ENCODE measurements at places on chromosomes 2 and 18.
A peak's percentile ranks its signal among the peaks of the same experiment; 100 is the strongest.

- no peak for DNase-seq
These were observed 66.7 kb upstream of the RMDN2 start for GRCh38 chr2:37858400-37858711.

DNA sequence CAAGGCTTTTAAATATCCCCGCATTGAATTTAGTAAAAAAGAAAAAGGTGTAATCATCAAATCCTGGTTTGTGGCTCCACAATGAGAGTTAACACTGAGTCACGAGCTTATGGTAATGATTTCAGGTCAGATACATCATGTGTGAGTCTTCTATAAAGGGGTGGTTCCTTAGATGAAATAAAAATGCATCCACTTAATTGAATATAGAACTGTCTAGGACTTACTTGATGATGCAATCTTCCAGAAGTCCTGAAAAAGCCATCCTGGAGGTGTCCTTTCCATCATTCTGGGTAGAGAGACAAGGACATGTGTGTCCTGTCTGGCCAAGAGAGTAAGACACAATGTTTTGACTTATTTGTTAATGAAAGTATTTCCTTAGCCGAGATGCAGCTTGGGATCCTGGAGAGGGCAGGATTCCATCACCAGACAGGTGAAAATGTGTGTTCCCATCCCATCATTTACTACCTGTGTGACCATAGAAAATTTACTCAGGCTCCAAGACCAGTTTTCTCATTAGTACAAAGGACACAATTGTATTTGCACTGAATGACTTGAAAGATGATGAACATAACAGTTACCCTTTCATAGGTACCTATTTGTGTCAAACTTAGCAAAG is 1539.8 kb upstream of the PIK3C3 start:
- no peak for DNase-seq

GRCh38 chr2:149687052-149687427 is 99.5 kb upstream of the MMADHC start:
- no peak for DNase-seq

DNA sequence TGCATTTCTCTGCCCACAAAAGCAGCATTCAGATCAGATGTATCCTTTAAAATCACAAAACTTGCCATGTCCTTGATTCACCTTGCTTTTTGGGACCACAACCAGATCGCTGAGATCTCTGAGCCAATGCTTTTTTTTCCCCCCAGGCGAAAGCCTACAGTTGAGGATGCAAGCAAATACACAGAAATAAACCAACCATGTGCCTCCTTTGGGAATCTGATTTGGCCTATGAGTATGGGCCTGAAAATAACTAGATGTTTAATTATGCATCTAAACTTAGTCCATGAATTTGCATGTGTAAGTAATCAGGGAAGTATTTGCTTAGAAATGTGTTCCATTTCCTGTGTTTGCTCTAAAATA is 49.7 kb upstream of the CDC42EP3 start:
- no peak for DNase-seq

- no peak for DNase-seq
These were observed 12.4 kb downstream of the DPYSL5 start for GRCh38 chr2:26860211-26860850.

GRCh38 chr18:55319459-55320193 is 268.4 kb downstream of the TCF4 start:
- DNase-seq, result no peak

GRCh38 chr2:221705185-221705877 is 133.2 kb upstream of the EPHA4 start:
- DNase-seq, result no peak

- no peak for DNase-seq
These were observed 429.2 kb downstream of the PID1 start for GRCh38 chr2:228841877-228842276.

DNA sequence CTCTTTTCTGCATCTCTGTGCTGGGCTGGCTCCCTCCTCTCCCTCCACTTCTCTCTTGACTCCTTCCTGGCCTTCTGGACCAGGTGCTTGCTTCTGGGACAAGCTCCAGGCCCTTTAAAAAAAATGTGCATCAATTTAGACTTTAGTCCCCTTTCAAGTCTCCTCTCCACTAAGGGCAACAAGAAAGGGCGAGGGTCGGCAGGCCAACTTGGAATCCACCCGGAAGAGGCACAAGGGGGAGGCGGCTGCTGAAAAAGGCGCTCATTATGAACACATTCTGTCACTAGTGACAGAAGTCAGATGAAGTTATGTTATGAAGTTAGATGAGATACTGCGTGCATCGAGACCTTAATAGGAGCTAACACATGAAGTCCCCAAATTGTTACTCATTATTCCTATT is 13.6 kb upstream of the RHOB start:
- no peak for DNase-seq

- no peak for DNase-seq
These were observed 147.2 kb downstream of the MBP start for GRCh38 chr18:76985156-76985950.

DNA sequence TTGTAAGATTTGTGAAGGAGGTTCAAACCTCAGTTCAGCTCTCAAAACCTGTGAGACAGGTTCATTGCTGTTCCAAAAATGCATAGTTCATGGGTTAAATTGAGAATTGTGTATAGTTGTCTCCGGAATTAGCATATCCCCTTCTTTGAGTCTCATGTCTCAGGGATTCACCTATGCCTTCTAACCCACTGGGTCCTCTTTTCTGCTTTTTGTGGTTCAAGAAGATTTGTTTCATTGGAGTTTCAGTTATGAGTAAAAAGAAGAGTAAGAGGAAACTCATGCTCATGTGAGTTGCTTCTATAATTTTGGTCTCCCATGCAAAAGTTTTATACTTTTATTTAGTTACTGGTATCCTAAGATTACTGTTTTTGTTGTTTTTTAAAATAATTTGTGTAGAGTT is 1219.8 kb upstream of the ZEB2 start:
- no peak for DNase-seq

DNA sequence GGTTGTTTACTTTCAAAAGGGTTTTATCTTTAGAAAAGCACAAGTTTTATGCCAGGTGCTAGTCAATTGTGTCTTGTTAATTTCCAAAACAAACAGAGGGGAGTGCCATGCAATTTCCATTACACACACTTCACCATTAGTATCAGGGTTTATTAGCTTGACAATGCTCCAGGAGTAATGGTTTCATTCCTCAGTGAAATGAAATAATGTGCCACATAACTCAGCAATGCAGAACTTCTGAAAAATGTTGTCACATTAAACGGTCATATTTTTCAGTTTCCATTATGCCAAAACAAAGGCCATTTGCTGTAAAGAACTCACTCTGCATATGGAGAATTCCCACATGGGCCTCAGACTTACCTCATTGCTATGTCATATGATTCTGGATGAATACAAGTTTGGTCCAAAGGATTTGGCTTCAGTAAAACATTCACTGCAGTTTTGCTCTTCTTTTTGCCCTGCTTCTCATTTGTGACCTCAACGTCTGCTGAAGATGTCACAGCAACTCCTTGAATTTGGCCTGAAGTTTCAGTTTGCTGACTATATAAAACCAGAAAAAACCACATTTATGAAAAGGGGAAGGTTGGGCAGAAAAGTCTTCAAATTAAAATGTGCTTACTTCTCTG is 198.2 kb downstream of the SRBD1 start:
- no peak for DNase-seq

- DNase-seq, result no peak
These were observed 16.9 kb upstream of the KCNJ13 start for GRCh38 chr2:232793271-232793670.

- DNase-seq, result no peak
These were observed 87.4 kb downstream of the ROCK2 start for GRCh38 chr2:11257078-11257477.

DNA sequence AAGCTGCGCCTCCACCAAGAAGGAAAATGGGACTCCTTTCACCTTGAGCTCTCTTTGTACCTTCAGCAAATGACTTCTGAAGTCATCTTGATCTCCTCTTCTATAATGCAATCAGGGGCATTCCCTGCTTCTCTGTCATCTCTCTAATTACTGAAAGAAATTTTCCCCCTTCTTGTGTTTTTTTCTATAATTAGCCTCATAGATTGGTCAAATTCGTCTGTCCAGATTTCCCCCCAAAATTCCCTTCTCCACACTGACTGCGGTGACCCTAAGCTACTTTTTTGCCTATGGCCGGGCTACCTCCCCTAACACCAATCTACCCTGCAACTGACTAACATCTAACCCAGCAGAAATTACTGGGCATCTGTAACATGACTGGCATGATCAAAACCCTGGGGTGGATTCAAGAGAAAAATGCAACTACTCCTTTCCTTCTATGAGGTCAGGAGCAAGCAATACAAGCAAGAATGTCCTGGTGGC is 168.6 kb downstream of the BCL2 start:
- DNase-seq, result no peak

DNA sequence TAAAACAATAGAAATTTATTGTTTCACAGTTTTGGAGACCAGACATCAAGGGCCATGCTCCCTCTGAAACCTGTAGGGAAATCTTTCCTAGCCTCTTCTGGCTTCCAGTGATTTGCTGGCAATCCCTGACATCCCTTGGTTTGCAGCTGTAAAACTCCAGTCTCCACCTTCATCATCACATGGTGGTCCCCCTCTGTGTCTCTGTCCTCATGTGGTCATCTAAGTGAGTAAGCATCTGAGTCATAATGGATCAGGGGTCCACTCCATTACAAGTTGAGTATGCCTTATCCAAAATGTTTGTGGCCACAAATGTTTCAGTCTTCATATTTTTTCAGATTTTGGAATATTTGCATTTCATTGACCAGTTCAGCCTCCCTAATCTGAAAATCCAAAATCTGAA is 5.6 kb upstream of the SGPP2 start:
- no peak for DNase-seq

DNA sequence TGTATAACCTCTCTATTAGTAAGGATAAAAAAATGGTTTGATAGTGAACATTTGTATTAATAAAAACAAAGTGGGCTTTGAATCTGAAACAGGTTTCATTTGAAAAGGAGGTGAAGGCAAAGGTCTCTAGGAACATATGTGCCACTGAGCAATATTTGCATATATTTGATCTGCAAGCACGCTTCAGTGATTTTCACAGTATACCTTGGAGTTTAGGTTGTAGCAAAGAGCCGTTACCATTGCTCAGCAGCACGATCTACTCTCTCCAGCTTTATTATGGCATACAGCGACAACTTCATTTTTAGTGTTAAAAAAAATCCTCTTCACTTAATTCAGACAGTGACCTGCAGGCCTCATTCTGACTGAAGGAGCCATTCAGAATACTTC is 75.8 kb upstream of the ZEB2 start:
- no peak for DNase-seq

DNA sequence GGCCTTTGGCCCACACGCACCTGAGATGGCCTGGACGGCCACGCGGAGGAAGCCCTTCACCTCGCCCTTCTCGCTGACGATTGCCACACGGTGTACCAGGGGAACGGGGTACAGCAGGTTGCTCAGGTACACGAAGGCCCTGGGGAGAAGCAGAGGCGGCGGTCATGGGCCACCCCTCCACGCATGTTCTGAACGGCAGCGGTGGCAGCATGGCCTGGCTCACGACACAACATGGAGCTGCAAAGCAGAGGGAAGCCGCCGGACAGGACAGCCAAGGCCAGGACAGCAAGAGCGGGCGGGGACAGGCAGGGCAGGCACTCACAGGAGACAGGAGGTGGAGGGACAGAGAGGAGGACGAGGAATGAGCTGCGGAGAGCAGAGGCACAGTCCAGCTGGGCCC is 58.7 kb downstream of the AQP12A start:
- DNase-seq, result no peak

GRCh38 chr2:215604606-215605005 is 168.7 kb upstream of the FN1 start:
- no peak for DNase-seq

DNA sequence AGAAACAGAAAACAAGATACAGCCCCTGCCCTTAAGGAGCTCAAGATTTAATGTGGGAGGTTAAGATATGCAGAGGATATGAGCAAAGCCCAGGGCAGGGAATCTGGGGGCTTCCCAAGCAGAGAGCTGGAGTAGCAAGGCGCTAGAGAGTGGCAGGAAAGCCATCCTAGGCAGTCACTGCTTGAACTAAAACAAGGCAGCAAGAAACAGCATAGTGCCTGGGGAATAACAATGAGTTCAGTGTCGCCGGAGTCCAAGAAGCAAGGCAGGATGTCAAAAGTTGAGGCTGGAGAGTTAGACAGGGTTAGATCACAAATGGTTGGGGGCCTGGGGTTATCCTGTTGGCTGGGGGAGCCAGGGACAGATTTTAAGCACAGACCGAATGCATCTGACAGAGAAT is 24.6 kb downstream of the CDH2 start:
- DNase-seq, result no peak

GRCh38 chr2:126482582-126483464 is 173.1 kb upstream of the GYPC start:
- peak; percentile 9 for DNase-seq

DNA sequence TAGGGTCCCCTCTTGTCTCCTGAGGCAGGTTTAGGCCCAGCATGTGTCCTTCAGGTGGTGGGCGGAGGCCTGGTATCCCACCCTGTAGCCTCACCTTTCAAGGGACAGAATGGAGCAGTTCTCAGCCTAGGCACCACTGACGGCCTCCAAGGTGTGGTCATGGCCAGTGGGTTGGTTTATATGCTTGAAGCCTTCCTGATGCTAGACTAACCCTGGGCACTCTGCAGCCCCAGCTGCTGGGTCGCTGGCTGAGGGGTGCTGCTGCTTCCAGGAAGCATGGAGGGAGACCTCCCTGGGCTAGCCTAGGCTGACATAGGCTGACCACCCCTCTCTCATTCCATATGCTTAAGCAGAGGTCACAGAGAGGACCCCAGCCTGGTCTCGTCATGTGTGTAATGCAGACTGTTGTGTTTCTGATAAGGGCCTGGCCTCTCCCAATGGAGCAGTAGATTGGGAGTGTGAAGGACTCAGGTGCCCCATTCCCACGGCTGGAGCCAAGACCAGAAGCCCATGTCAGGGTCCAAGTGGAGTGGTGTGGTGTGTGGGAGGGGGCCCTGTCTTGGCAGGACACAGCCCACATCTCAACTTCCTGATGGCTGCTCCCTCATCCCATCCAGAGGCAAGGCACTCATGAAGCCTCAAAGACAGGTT is 206.6 kb downstream of the DYSF start:
- no peak for DNase-seq

GRCh38 chr2:23746141-23746863 is 180.6 kb downstream of the ATAD2B start:
- no peak for DNase-seq

DNA sequence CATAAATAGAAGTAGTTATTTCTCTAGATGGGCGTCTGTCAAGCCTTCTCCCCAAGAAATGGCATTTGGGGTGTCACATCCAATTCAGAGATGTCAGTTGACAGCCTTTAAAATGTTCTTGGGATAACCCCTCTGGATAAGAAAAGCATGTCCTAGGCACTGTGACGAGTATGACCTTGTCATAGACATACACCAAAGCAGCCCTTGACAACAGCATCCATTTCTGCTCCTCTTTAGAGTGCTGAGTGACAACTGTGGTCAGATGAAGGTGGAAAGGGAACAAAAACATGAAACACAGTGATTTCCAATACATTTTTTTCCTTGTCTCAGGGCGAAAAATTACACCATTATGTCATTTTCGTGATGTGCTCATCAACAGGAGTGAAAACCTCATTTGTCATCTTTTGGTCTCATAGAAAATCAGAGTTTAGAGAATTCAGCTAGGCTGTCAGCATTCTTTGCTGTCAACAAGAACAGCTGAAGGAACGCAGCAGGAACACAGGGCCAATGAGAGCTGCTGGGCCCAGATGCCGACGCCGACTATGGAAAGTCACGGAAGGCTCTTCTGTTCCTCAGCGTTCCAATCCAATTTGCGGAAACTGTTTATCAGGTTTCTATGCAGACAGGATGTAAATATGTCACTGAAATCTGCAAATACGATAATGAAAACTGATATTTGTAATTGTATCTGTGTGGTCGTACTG is 193.2 kb downstream of the ICOS start:
- DNase-seq, result no peak

- no peak for DNase-seq
These were observed 6.3 kb downstream of the PDCD1 start for GRCh38 chr2:241852116-241852980.

GRCh38 chr2:162317861-162318327 is 590 bp downstream of the IFIH1 start:
- peak; percentile 65 for DNase-seq
